ENCODE measurements at places on chromosomes 6 and 20.

DNA sequence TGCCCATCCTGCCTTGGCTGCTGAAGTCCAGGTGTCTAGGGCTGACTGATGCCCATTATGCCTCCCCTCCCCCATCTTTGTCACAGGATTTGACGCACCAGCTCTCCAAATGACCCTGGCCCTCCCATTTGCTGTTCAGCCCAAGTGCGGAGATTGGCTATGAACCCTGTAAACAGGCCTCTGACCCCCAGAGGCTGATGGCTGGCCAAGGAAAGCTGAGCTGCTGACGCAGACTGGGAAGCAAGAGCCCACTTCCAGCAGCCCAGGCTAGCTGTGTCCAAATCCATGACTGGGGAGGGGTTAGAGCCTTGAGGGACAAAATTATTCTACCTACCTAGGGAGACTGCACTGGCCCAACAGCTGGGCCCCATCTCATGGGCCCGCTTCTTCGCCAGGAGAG lies 797 bp upstream of the GNRH2 start:
- no peak for DNase-seq

DNA sequence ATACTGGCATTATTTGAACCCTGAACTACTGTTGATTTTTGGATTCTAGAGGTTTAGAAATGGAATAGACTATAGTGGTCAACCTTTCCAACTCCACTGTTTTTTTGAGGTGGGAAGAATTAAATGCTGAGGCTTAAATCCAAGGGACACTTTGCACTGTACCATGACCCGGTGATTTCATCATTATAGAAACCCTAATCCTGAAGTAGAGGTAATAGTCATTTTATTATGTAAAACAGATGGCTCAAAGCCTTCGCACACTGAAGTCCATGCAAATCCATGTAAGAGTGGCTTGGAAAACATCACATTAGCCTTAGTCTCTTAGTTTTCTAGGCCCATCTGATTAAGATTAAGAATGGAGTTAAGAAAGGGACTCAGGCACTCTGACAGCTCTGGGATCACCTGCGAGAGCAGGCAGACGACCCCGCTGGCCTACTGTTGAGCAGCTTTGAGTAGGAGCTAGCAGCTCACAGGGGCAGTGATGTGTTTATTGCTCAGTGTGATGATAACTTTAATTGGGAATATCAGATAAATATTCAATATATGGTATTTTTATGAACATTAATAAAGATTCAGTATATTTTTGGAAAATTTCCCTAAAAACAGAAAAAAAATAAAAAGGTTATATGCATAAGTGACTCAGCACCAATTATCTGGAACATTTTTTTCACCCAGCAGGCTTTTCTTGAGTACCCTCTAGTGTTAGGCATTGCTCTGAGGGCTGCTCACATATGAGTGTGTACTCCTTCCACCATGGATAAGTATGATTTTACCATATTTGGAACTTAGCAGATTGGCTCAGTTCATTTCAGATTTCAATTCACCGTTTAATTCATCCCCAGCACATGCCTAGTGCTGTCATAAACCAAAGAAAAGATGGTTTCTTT lies 13.4 kb downstream of the SLX4IP start:
- DNase-seq, result no peak

- no peak for DNase-seq
Measured at GRCh38 chr6:142721215-142721920, 223.6 kb downstream of the HIVEP2 start.

- DNase-seq, result no peak
Measured at GRCh38 chr6:148653138-148653776, 93.6 kb upstream of the UST start.

GRCh38 chr20:33878583-33878982 lies 67.4 kb downstream of the CHMP4B start:
- no peak for DNase-seq

- DNase-seq, result no peak
Measured at GRCh38 chr20:14724468-14724867, 387.1 kb upstream of the FLRT3 start.

DNA sequence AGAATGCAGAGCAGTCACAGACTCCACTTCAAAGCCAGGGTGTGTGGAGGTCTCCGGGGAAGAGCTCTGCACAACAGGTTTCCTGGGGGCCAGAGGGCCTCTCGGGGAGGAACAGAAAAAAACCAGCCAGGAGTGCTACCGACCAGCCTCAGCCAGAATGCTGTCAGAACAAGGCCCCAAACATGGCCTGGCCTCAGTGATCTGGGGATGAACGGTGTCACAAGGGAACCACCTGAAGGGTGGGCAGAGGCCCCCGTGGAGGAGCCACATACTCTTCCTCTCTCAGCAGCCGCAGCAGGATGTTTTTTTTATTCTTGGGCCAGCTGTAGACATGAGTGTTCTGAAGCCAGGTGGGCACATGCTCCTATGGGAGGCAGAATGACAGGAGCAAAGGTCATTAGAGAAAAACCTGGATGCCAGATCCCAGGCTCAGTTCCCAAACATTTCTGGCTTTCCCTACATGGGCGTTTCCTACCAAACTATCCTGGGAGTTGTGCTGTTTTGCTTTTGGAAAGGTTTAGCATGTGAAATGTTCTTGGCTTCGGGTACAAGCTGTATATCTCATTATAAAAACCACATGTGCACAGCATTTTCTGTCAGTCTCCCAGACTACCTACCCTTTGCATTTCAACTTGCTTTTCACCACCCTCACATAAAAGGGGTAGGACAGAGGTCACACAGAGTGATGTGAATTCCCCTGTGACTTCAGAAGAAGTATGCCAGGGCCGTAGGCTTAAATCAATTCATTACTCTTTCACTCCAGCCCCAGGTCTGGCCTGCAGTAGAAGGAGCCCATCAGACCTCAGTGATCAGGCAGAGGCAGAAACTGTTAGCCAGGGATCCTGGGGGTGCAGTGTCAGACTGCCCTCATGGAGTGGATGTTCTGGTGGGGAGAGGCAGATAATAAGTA lies 46.2 kb downstream of the TRAF3IP2 start:
- DNase-seq, result no peak

GRCh38 chr20:36866681-36867495 lies 9.1 kb upstream of the TLDC2 start:
- DNase-seq, result no peak

DNA sequence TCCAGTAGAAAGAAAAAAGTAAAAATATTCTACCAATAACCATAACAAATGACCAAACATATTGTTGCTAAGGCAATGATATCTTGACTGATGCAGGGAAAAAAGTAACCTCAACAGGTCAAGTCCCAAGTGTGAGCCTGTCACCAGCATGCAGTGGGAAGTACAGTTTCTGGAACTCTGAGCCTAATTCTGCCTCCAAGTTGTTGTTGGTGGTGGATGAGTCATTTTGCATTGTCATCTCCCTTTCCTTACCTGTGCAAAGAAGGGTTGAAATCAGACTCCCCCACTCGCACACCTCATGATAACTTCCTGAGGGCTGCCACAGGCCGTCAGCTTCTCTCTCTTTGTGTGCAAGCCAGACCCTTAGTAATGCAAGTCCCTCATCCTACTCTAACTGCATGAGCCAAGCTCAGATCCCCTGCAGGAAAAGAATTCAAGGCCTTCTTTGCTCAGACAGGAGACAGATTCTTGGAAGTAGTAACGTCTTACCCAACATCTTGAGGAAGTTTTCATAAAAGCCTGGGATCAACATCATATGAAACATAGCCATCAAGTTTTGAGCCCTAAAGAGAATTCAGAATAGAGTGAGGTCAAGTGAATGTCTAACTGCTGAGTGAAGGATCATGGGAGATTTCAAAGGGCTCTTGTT lies 207.6 kb upstream of the FOXA2 start:
- no peak for DNase-seq

- DNase-seq, result no peak
Measured at GRCh38 chr6:12170351-12171092, 119.6 kb upstream of the EDN1 start.

GRCh38 chr6:157534977-157535339 lies 154.0 kb downstream of the ZDHHC14 start:
- DNase-seq, result no peak

GRCh38 chr6:2783188-2783963 lies 18.2 kb downstream of the WRNIP1 start:
- DNase-seq, result no peak

GRCh38 chr6:24836109-24836508 lies 37.4 kb upstream of the ARMH2 start:
- no peak for DNase-seq

DNA sequence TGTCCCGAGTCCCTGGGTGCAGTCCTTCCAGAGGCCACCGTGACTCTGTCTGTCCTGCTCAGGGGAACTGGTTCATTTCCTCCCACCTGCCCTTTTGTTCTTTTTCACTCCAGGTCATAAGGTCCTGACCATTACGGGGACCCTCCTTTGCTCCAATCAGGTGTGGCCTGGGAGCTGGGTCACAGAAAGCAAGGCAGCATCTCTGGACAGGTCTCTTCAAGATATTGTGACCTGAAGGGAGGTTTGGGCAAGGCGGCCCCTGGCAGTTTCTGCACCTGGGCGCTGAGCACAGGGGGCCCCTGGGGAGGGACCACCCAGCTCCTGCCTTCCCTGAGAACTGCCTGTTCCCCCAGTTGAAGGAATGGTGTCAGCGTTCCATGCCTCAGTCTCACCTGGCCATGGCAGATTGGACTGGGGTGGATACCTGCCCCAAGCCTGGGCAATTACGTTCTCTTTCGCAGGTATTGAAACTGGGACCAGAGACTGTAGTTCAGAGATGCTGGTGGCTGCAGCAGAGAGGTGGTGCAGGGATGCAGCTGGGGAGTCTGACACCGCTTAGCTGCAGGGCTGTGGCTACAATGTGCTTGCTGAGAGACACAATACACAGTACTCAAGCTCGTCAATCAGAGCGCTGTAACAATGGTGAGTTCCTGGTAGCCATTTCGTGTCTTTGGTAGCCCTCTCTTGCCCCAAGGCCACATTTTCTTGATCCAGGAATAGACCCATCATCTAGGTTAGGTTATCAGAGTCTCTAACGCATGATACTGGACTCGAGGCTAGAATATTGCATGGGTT lies 15.6 kb upstream of the NELFCD start:
- no peak for DNase-seq

DNA sequence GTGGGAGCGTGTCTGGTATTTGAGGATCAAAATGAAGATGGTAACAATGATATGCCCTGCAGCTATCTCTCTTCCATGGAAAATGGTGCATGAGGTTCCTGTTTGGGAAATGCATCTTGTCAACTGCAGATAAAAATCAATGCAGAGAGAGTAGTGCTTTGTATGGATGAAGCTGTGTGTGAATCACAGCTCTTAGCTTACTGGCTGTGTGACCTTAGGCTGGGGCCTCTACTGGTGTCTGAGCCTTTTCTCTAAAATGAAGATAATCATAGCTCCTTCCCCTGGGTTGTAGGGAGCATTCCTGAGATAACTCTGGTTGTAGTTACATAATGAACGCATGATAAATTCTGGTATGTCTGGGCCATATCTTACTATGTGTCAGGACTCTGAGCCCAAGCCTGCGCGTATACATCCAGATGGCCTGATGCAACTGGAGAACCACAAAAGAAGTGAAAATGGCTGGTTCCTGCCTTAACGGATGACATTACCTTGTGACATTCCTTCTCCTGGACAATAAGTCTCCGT lies 19.6 kb downstream of the ANGPT4 start:
- DNase-seq, result no peak

- DNase-seq, result no peak
Measured at GRCh38 chr6:23435126-23435525, 690.9 kb upstream of the NRSN1 start.

DNA sequence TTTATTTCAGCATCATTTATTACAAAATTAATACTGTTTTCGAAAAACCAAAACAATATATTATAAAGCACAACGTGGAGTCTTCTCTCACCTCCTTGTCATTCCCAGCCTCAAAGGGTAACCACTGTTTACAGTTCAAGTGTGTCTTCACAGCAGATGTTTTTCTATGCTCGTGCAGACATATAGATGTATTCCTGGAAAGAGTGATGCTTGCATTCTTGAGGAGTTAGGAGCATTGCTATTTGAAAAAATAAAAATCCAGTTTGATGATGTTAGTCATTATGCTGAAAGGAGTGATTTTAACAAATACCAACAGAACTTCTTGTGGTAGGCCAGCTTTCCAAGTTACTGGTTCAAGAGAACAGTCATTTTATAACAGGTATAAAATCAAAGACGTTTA lies 234.9 kb downstream of the BCKDHB start:
- no peak for DNase-seq

- DNase-seq, result no peak
Measured at GRCh38 chr6:12958052-12958706, 241.6 kb downstream of the PHACTR1 start.

GRCh38 chr6:39929733-39930461 lies 4.4 kb downstream of the MOCS1 start:
- no peak for DNase-seq

DNA sequence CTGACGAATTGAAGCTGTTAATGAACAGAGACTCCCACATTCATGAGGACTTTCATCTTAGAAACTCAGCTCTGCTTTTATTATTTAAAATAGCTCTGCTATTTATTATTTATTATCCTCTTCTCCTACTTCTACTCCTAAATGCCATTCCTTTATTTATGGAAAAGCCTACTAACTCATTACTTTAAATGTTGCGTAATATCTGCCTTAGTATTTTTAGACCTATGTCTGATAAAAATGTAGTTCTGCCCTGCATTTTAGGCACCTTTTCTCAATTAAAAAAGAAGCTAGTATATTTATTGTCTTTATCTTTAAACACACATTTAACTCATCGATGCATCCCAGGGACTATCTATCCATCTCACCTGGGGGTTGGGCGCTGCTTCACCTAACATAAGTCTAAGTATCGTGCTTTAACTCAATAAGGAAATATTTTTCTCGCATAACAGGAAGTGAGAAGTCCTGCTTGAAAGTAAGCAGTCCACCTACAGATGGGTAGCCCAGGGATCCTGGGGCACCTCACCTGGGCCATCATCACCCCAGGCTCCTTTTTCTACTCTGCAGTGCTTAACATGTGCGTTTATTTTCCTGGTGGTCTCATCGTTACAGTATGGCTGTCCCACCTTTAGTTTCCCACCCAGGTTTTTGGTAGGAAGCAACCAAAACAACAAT lies 31.3 kb upstream of the FAM184A start:
- no peak for DNase-seq

DNA sequence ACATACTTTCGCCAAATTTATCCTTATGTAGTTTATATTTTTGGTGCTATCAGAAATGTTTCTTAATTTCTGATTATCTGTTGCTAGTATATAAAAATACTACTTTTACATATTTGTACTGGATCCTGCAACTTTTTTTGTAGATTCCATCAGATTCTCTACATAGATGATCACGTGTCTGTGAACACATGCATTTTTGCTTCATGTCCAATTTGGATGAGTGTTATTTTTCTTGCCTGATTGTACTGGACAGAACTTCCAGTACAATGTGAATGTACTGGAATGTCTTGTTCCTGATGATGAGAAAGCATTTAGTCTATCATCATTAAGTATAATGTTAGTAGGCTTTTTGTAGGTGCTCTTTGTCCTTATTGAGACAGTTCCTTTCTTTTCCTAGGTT lies 25.0 kb upstream of the SSR1 start:
- no peak for DNase-seq

GRCh38 chr6:152750694-152751093 lies at the start of gene VIP:
VIP (plus strand) TSS chr6:152750797; CDS start chr6:152752178, 1,381 bp downstream.
- no peak for DNase-seq

GRCh38 chr20:35564905-35565304 lies 23.0 kb downstream of the ERGIC3 start:
- DNase-seq, result no peak
